Activated T-cell treated with anti-CD3 and anti-CD28 coated beads, Interleukin-2, amount 50 U/mL, for 72 hours (primary cell): ENCODE measurements at places on chromosomes 4 and X.

GRCh38 chr4:150973626-150974251 lies 41.3 kb downstream of the LRBA start:
- DNase-seq, result no peak

GRCh38 chr4:911871-912490 lies 20.1 kb downstream of the GAK start:
- no peak for DNase-seq

DNA sequence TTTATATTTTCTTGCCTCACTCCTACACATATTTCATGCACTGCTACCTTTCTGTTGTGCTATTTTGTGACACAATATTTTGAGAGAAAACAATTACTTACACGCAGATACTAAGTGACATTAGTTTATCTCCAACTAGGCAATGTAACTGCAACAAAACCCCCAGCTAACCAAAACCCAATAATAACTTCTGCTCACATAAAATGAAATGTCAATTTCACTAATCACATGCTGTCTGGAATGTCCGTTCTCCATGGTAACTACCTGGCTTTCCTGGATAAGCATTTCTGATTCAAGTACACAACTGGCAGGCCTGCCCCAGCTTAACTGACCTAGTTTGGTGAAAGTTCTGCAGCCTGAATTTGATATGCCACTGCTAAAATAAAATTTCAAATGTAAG lies 313.5 kb downstream of the TMA16 start:
- DNase-seq, result no peak

DNA sequence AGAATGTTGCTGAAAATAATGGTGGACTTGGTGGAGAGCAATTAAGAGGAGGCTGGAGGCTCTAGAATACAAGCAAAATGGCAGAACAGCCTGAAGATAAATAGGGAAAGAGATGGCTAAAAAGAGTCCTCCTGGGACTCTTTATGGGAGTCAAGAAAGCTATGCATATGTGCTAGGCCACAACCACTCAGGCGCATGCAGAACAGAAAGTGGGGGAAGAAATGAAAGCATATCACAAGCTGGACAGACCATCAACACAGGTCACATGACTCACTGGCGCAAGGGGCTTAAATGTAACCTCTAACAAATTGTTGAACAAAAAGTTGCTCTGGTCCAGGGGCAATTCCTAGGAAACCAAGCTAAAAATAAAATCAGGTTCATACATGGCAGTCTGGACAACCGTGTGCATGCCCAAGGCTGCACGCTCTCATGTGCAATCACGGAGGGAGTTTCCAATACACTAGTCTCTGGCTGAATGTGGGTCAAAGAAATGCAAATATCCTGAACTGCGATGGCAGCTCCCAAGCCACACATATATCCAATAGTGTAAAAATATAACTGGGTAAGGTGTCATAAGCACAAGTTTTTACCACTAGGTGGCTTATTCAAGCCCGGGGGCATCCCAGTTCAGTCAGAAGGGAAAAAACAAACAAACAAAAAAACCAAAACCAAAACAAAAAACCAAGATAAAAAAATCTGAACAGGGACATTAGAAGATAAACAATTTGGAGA lies 45.4 kb downstream of the ZNF711 start:
- no peak for DNase-seq

- no peak for DNase-seq
Observed at GRCh38 chr4:141467225-141467624, 169.2 kb upstream of the IL15 start.

DNA sequence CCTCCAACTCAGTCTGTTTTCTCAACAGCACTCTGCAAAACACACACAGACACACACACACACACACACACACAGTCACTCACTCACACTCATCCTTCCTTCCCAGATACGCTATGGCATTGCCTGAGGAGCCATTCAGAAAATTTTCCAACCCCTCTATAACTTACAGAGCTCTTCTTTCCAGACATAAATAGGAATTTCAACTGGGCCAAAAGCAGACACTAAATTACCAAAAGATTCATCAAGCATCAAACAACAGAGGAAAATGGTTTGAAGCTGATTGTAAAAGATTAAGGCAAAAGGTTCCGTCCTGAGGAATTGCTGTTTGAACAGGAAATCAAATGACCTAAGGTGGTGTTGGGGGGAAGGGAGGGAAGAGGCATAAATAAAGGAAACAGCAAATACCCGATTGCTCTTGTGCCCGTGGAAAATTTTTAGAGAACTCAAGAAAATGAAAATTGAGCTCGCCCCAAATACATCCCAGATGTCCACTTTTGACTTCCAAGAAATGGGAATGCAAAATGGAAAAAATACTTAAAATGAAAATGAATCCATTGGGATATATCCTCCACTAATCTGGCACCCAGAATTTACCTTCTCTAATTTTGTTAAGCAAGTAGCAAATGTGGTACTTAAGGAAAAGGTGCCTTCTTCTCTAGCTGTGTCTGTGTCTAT lies 183.6 kb downstream of the QDPR start:
- no peak for DNase-seq

- DNase-seq, result no peak
Observed at GRCh38 chrX:65920620-65921019, 119.3 kb downstream of the VSIG4 start.

GRCh38 chr4:85769009-85769408 lies 294.1 kb downstream of the ARHGAP24 start:
- DNase-seq, result no peak

DNA sequence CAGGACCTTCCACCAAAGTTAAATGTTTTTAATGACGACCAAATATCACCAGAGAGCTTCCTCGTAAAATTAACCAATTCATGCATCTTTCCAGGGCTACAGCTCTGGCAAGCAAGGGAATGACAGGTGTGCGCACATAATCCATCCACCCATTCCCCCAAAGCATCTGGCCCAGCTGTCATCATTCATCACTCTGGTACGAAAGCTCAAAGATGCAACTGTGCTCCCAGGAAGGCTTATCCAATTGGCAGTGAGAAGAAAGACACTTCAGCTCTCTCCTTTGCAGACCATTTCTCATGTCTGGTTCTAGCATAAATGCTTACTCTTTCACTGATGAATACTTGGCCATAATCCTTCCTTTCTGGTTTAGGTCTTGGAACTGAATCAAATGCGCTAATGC lies 139.2 kb downstream of the NSUN7 start:
- DNase-seq, result no peak

GRCh38 chr4:154490583-154491340 lies 837 bp downstream of the DCHS2 start:
- peak; percentile 35 for DNase-seq
